Fibroblast of the aortic adventitia (primary cell): ENCODE measurements at places on chromosomes 7 and 10.

DNA sequence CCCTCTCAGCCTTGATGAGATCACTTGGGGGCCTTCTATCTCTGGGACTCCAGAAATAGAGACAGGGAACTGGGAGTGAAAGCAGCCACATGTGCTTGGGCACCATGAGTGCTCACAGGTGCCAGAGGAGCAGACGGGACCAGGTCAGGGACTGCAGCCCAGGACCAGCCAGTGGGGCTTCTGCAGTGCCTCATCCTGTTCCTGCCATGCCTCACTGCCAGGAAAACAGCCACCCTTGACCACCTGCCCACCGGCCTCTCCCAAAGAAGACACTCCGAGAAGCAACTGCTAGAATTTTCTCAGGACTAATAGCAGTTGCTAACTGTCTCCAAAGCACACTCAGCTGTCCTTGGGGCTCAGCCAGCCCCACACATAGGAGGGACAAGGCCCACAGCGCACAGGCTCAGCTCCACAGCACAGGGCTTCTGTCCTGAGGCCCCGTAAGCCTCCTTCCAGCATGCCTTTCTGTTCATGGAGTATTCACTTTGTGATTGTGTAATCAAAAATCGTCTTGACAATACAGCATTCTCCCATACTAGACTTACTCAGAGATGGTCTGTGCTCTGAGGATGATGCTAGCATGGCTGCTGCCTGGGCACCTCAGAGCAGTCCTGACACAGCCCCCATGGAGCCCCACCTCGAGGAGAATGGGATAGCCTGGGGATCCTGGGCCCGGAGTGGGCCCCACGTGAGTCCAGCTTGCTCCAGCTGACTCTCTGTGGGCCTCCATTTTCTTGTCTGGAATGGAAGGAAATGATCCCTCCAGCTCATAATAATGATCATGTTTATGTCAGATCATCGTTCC, 115.7 kb upstream of the RET start:
- DNase-seq: no peak

DNA sequence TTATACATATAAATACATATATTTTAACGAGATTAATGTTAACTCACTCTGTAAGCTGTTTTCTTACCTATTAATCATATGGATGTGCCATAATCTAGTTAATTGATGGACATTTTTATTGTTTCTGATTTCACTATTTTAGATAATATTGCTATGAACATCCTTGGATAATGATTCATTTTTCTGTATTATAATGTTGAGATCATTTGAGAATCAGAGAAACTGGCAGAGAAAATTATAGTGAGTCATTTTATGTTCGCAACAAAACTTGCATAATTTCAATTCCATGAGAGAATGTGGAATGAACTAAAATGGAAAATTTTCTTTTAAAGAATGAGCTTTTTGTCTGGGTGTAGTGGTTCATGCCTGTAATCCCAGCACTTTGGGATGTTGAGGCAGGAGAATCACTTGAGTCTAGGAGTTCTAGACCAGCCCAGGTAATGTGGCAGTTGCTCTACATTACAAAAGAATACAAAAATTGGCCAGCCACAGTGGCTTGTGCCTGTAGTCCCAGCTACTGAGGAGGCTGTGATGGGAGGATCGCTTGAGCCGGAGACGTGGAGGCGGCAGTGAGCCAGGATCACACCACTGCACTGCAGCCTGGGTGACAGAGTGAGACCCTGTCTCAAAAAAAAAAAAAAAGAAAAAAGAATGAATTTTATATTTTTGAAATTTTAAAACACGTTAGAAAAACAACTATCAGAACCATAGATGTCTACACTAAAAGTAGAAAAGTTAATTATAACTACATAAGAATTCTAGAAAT, 40.5 kb downstream of the PAPSS2 start:
- DNase-seq: peak; percentile 85

DNA sequence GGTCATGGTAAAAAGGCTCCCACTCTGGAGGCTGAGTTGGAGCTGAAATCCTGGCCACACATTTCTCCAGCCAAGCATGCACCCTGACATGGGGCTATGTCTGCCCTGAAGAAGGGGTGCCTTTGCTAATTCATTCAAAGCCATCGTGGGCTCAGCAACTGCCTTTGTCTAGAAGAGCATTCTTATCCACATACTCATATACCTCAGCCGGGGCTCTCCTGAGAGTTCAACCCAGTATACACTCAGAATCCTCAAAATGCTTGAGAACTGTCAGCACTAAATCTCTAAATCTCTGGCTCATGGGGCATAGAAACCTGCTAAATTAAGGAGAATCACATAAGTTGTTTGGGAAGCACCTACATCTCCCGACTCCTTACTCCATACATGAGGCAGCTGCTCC, 89.3 kb downstream of the MRPL32 start:
- no peak for DNase-seq

DNA sequence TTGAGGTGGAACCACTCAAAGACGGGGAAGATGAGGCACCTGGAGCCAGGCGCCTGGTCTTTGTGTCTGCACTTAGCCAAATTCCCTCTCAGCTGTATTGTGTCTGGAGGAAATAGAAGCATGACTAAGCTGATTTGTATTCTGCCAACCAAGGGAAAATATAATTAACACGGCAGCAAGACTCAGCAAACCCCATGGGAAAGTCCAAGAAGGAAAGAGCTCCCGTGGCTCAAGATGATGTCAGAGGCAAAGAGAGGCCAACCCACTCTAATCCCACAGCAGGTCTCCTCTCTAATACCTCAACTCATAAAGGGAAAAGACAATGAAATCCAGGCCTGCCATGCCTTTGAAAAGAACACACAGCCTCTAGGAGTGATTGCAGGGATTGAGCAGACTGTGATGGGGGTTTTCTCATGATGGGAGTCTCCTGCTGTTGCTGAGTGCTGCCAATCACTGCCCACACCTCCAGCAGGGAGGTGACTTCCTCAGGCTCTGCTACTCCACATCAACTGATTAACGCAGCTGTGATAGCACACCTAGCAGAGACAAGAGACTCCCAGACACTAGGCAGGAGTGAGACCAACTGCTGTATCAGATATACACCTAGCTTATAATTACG, 255.5 kb upstream of the C7orf33 start:
- peak; percentile 33 for DNase-seq

GRCh38 chr10:21464134-21464533, 61.3 kb downstream of the SKIDA1 start:
- DNase-seq: no peak
